ENCODE measurements at places on chromosomes 11 and 22.
A peak's percentile ranks its signal among the peaks of the same experiment; 100 is the strongest.

DNA sequence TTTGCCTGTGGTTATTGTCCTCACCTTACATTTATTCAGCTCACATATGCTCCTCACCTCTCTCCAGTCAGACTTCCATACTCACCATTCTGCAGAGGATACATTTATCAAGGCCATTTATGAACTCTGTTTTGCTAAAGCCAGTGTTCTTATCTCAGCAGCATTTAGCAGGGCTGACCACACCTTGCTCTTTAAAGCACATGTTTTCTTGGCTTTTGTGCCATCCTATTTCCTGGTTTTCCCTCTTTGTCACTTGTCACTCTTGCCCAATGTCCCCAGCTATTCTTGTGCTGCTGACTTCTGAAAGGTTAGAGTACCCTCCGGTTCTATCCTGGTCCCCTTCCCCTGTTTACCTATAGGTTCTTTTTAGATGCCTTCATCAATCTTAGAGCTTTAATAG, 446.6 kb downstream of the NELL1 start:
- no peak for DNase-seq

DNA sequence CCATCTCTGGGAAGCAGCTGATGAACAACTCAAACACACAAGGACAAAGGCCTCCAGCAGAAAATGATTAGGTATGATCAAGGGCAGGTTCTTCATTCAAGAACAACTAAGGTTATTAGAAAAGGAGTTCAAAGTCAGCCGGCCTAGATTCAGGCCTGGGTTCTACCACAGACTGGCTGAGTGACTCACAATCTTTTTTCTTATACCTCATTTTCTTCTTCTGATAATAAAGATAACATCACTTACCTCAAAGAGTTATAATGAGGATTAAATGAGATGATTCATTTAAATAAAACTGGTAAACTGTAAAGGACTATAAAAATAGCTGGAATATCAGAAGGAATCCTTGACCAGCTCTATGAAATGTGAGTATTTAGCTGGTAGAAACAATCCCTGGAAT, 49.3 kb upstream of the PPP2R1B start:
- no peak for DNase-seq

- no peak for DNase-seq
Observed at GRCh38 chr11:32312865-32313403, 122.4 kb downstream of the WT1 start.

DNA sequence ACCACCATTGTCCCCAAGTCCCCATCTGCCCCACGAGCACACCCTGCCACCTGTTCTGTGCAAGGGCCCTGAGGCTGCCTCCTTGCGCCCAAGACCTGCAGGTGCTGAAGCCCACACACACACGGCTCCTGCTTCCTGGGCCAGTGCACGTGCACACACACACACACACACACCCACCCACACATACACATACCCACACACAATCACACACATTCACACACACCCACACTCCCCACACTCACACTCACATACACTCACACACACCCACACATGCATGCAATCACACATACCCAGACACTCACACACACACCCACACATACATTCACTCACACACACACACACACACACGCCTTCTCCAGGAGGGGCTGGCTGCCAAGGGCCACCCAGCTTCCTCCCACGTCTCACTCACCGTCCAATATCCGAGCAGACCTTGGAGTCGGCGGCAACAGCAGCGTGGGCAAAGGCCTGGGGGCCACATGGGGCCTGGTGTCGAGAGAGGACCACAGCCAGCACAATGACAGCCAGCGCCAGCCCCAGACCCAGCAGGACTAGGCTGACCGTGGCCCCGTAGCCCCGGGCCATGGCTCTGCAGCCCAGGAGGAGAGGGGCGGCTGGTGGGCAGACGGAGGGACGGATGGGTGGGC, 616 bp downstream of the GGT5 start:
- DNase-seq: no peak

DNA sequence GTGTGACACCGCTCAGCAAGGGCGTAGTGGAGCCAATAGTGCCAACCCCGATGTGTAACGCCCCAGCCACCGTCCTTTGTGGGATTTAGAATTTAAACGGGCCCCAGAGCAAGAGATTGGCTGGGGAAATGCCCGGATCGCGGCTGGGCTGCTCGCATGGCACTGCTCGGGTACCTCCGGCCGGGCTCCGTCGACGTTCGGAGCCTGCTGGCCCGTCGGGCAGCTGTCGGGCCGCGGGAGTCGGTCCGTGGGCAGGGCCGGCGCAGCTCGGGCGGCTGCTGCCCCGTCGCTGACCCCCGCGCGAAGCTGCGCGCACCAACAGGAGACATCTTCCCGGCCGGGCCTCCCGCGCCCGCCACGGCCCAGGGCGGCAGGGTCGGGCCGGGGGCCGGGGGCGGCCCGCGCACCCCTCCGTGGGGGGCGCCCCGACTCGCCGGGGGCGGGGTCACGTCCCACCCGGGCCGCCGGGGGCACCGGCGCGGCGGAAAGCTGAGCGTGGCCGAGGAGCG, 1.3 kb upstream of the KDM2A start:
- no peak for DNase-seq

GRCh38 chr22:42231929-42232328, 38.5 kb downstream of the TCF20 start:
- DNase-seq: no peak

- DNase-seq: no peak
Observed at GRCh38 chr11:31996159-31996881, 94.6 kb upstream of the RCN1 start.

DNA sequence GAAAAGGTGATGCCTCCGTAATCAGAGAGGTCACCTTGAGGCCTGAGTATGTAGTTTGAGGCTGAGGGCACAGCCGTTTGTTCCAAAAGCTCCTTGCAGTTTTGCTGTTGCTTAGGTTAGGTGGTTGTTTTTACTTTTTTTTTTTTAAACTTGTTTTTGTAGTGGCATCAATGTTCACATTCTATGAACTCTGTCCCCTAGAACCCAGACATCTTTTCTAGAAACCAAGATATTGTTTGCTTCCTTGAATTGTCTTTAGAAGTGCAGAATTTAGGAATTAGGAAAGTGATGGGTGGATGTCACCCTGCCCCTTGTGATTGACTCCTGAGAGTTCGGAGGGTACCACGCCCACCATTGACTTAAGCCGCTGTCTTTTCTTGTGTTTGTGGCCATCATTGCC, 35.7 kb upstream of the ETS1 start:
- no peak for DNase-seq

GRCh38 chr11:72369743-72370142, 64.6 kb downstream of the CLPB start:
- no peak for DNase-seq

DNA sequence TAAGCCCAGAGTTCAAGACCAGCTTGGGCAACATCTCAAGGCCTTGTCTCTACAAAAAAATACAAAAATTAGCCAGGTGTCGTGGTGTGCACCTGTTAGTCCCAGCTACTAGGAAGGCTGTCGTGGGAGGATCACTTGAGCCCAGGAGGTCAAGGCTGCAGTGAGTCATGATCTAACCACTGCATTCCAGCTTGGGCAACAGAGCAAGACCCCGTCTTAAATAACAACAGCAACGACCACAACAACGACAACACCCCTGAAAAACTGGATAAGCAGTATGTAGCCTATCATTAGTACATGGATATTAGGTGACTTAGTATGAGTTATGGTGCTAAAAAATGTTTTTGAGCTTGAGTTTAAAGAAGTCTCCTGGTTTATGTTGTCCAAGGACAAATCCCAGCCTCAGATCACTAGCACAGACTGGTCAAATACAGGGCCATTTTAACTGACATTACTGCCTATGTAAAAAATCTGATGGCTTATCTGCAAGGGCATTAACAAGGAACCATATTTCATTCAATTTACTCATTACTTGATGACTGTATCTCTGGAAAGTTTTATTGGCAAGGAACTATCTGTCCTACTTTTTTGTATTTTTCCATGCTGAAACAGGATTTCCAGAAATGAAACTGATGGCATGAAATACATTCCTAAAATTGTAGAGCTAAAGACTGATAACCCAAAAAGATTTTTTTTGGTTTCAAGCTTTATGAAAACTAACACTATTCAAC, 23.4 kb downstream of the C2CD3 start:
- no peak for DNase-seq

- DNase-seq: no peak
Observed at GRCh38 chr11:65538232-65538914, 13.5 kb downstream of the SCYL1 start.

- no peak for DNase-seq
Observed at GRCh38 chr11:59272771-59273372, 60.1 kb upstream of the MPEG1 start.

DNA sequence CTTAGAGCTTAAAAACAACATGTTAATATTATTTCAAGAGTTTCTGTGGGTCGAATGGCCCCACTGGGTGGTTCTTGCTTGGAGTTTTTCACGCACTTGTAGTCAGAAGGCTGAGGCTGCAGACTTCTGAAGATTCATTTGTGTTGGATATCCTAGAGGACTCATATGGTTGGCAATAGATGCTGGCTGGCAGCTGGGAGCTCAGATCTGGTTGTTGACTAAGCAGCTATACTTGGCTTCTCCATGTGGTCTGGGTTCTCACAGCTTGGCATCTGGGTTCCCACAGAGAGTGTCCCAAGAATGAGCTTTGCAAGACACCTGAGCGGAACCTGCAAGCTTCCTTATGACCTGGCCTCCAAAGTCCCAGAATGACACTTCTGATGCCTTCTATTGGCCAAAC, 163.9 kb upstream of the ZC3H12C start:
- no peak for DNase-seq

GRCh38 chr11:97610854-97611253, 1221.0 kb downstream of the JRKL start:
- DNase-seq: no peak

GRCh38 chr22:42073621-42074041, 417 bp upstream of the PHETA2 start:
- DNase-seq: no peak

GRCh38 chr11:15327786-15328231, 213.1 kb downstream of the INSC start:
- peak; percentile 62 for DNase-seq

DNA sequence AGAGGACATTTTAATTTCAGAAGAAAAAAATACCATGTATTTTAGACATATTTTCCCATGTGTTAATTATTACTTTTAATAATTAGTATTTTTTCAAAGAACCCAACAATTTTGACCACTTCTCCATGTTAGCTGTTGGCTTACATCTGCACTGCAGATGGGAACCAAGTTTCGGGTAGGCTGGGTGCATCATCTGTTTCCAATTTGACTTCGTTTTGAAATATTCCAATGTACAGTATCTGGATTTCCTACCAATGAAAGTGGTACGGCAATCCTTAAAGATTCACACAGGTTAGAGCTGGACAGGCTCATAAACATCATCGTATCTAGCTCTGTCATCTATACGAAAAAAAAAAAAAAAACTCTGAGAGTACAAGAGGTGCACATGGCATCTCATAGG, 670.2 kb downstream of the OPCML start:
- no peak for DNase-seq

DNA sequence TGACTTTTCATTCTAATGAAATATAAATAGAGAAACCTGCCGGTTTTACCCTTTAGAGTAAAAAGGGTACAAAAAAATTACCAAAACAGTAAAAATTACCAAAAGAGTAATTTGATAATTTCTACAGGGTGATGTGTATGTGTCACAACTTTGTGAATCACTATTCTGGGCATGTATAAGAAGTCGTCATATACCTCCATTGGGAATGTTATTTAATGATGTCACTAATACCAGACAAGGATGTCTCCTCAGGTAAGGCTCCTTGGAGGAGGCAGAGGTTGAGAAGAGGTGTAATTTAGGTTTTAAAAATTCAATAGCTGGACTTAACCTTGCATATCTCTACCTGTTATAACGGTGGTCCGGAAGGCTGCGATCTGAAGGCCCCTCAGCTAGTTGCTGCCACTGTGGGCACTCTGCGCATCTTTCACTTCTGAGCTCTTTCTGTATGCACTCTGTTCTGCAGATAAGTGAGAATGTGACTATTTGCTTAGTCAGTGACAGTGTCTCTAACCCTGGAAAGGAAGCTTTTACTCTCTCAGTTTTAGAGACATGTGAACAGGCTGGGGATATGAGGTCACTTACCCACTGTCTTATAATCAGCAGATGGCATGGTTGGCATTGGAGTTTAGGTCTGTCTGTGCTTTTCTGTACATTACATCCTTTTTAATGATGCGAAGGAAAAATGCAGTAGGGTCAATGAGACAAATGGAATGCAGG, 987 bp upstream of the NCR3LG1 start:
- no peak for DNase-seq

DNA sequence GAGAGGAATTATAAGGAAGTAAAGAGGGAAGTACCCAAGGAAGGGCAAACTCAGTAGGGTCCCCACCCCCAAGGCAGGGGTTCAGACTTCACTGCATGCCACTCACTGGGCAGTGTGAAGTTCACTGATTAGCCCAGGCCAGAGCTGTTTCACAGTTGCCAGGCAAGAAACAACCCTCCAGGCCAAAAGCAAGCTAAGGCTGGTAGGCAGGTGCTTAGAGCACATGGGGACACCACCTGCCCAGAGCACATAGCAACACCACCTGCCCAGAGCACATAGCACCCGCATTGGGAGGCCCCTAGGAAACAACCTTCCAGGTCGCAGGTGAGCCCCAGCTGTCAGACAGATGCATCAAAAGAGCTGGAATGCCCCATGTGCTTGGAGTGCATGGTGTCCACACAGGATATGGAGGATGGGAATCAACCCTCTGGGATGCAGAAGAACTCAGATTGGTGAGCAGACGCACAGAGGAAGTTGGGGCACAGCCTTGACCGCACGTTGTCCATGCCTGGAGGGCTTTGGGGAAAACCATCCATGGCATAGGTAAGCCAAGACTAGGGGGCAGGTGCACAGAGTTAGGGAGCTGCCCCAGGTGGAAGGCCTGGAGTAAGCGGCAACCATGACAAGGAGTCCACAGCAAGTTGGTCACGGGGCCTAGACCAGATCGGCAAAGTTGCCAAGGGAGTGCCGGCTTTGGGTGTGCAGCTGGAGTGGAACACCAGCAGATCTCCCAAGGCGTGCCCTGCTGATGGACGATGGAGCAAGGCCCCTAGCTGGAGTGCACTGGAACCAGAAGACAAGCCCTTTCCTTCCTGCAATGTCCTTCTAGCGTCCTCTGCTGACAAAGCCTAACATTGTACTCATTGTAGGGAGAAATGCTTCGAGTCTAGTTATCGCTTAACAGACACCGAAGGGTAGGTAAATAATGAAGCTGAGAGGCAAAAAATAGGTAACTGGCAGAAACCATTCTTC, 7.8 kb upstream of the TMEM216 start:
- DNase-seq: no peak

DNA sequence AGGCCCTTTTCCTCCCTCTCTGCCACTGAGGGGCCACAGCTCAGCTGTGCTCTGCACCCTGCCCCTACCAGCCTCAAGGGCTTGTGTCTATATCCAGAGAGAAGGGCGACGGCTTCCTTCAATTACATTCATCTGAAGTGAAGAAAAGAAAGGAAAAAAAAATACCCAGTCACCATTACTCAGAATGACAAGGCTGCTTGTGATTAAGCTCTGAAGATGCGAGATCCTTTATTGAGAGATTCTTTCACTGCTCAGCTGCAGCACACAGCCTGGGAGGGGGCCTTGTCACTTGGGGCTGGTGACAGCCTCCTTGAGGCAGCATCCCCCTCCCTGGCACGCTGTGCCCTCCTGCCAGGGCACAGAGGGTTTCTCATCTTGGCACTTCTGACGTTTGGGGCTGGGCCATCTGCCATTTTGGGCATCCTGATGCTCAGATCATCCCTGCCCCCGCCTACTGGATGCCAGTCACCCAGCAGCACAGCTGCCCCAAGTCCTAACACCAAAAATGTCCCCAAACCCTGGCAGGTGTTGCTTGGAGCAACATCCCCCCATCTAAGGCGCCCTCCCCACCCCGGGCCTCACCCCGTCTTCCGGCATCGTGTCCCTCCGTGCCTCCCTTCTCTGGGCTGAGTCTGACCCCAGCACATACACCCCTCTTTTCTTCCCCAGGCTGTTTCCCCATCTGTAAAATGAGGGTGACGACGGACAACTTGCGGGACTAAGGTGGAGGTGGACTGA, 1394.7 kb downstream of the BRD1 start:
- DNase-seq: no peak

Measured in NCI-H187 treated with DMSO at 0.1 percent for 48 hours (cell line).